Ovary (tissue), 10 donors: ENCODE measurements at places on chromosomes 2 and 18. TPM values are rescaled to one million over a fixed set of nuclear protein-coding genes. Genes with fewer than 3 reads are reported as not detected.

TWIST2 gene
- 17.8 TPM for total RNA-seq

PPP1R1C gene
- total RNA-seq = not detected

IL1RN gene
- total RNA-seq = 0.43 TPM

MBD1 gene
- total RNA-seq = 67.2 TPM

IL36B gene
- not detected for total RNA-seq

TBC1D8 gene
- total RNA-seq = 18.9 TPM

COBLL1 gene
- 56.8 TPM for total RNA-seq

FBXO48 gene
- total RNA-seq = 1.6 TPM

SERPINB11 gene
- not detected for total RNA-seq

FEV gene
- total RNA-seq = not detected

FAM237A gene
- total RNA-seq = not detected

CERKL gene
- 0.22 TPM for total RNA-seq

STARD6 gene
- not detected for total RNA-seq

CPO gene
- 1.1 TPM for total RNA-seq

TBR1 gene
- not detected for total RNA-seq

IHH gene
- total RNA-seq = not detected

RIOK3 gene
- total RNA-seq = 21.5 TPM

ANKRD36C gene
- total RNA-seq = 56.2 TPM

ANKRD30B gene
- total RNA-seq = not detected

SETBP1 gene
- total RNA-seq = 23.0 TPM

ST6GAL2 gene
- 1.4 TPM for total RNA-seq

ROCK2 gene
- 47.7 TPM for total RNA-seq

PMAIP1 gene
- 0.30 TPM for total RNA-seq

RESP18 gene
- not detected for total RNA-seq

DSG2 gene
- total RNA-seq = 40.3 TPM

ZSWIM2 gene
- not detected for total RNA-seq

ZC3H15 gene
- 36.1 TPM for total RNA-seq

MAP3K19 gene
- total RNA-seq = 0.52 TPM

TRIM43 gene
- total RNA-seq = not detected

DGKD gene
- 39.5 TPM for total RNA-seq

SH3BP4 gene
- total RNA-seq = 39.2 TPM
